Epithelial cell of esophagus (primary cell): ENCODE measurements at places on chromosomes 11 and 22.

DNA sequence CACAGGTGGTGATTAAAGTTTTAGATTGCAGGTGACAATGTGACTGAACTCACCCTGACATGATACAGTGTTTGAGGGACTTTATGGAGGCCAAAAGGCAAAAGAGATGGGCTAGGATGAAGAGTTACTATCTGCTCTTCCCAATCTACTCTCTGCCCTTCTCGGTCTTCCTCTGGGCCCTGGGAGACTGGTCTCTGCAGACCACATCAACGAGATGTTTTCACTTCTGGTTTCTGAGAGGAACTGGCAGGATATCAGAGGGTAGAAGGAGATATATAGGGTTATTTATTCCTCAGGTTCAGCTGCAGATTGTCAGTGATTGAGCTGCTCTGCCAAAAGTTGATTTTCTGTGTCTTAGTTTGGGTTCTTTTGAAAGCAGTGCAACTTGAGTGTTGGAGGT is 32.4 kb upstream of the CD44 start:
- DNase-seq = no peak

- DNase-seq = no peak
Measured at GRCh38 chr22:23777776-23778576, 5.3 kb downstream of the MMP11 start.

GRCh38 chr22:25765016-25765367 is 23.0 kb downstream of the MYO18B start:
- DNase-seq = no peak

- DNase-seq = no peak
Measured at GRCh38 chr11:93344855-93345333, 14.4 kb downstream of the DEUP1 start.

- peak; percentile 8 for DNase-seq
Measured at GRCh38 chr11:130535520-130535919, 87.1 kb downstream of the ADAMTS15 start.

- no peak for DNase-seq
Measured at GRCh38 chr11:8674859-8675258, 7.6 kb downstream of the TRIM66 start.

GRCh38 chr11:7889985-7890384 is 41.1 kb downstream of the OR10A6 start:
- no peak for DNase-seq

- DNase-seq = peak; percentile 72
Measured at GRCh38 chr11:1705126-1706052, 8.4 kb downstream of the KRTAP5-6 start.

DNA sequence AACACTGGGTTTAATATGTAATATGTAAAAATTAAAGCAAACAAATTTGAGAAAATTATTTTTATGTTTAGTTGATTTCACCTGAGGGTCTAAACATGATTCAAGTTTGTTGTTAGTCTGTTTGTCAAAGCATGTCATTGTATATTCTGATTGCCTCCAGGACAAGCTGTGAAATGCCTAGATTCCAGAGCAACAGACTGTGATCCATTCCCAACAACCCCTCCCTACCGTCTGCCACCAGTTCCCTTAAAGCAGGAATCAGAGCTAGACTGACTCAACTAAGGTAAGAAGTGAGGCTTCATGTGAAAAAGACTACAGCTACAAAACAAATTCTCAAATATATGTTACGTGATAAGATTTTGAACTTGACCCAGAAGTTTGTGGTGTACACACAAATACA is 304.2 kb downstream of the RAB38 start:
- peak; percentile 27 for DNase-seq

- DNase-seq = peak; percentile 0
Measured at GRCh38 chr11:39741066-39741465, 1718.4 kb downstream of the LRRC4C start.

- DNase-seq = no peak
Measured at GRCh38 chr11:70468256-70469195, 70.2 kb downstream of the CTTN start.

- DNase-seq = peak; percentile 74
Measured at GRCh38 chr11:27864091-27864491, 163.8 kb upstream of the BDNF start.

DNA sequence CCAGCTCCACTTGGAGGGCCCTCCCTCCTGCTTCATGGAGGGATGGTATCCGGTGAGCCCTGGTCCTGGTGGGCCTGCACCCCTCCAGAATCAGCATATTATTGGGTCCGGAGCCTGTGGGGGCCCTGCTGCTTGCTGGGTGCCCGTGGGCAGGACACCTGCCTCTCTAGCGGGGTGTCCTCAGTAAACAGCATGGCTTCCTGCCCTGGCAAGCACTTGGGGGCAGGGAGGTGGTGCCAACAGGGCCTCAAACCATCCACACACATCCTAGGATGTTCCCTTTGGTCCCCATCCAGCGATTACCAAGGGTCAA is 108.3 kb downstream of the CTTN start:
- DNase-seq = no peak

DNA sequence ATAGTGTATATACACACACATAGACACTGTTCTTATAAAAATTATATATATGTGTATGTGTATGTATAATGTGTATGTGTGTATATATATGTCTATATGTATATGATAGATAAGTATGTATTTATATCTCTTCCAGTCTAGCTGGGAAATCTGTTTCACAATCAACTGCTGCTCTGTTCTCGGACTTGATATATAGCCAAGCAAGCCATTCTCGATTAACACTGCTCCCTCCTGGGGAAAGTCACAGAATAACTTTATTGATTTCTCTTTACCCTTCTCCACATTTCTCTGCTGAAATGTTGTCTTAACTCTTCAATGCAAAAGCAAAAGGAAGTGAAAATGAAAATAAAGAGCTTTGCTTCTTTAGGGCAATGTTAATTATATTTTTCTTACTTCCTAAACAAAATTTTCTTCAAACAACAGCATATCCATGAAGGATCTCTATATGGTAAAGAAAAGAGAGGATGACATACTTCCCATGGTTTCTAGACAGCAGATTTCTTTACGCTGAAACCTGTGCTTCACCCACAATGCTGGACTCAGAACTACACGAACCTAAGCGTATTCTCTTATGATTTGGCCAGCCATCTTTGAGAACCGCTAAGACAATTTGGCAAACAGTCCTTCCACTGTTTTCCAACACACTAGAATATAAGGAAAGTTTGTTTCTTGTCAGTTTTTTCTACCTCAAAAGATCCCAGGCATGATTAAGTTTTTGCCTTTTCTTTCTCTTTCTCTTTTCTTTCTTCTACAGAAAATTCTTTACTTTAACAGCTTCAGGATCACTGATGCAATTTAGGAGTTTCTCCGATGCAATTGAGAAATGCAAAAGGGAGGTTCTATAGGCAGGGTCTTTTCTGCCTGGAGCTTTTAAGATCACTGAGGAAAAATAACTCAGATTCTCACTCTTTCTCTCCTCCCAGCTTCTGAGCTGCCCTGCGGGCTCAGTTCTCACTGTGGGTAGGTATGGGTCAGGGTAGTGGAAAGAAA is 1.9 kb downstream of the BLID start:
- DNase-seq = no peak

- peak; percentile 89 for DNase-seq
Measured at GRCh38 chr11:17985517-17985916, 27.3 kb downstream of the SERGEF start.

GRCh38 chr22:25054943-25055511 is 102.5 kb downstream of the KIAA1671 start:
- peak; percentile 54 for DNase-seq

- DNase-seq = no peak
Measured at GRCh38 chr22:27490080-27490479, 311.5 kb downstream of the MN1 start.

- DNase-seq = no peak
Measured at GRCh38 chr11:60954421-60954820, 2.4 kb upstream of the SLC15A3 start.

GRCh38 chr11:14232652-14233051 is 126.3 kb downstream of the RRAS2 start:
- no peak for DNase-seq

- DNase-seq = no peak
Measured at GRCh38 chr22:46087816-46088277, 62.5 kb upstream of the PPARA start.

GRCh38 chr11:709109-709997 is 3.3 kb downstream of the EPS8L2 start:
- no peak for DNase-seq

- no peak for DNase-seq
Measured at GRCh38 chr11:117489999-117490679, 162.5 kb downstream of the CEP164 start.

- DNase-seq = peak; percentile 49
Measured at GRCh38 chr22:19523240-19524169, 705 bp downstream of the CLDN5 start.

- peak; percentile 63 for DNase-seq
Measured at GRCh38 chr11:416757-417621, 2.2 kb upstream of the SIGIRR start.

GRCh38 chr22:49087198-49087597 is 740.5 kb downstream of the BRD1 start:
- DNase-seq = no peak

- DNase-seq = peak; percentile 30
Measured at GRCh38 chr11:102318469-102318868, 1.2 kb downstream of the BIRC3 start.

DNA sequence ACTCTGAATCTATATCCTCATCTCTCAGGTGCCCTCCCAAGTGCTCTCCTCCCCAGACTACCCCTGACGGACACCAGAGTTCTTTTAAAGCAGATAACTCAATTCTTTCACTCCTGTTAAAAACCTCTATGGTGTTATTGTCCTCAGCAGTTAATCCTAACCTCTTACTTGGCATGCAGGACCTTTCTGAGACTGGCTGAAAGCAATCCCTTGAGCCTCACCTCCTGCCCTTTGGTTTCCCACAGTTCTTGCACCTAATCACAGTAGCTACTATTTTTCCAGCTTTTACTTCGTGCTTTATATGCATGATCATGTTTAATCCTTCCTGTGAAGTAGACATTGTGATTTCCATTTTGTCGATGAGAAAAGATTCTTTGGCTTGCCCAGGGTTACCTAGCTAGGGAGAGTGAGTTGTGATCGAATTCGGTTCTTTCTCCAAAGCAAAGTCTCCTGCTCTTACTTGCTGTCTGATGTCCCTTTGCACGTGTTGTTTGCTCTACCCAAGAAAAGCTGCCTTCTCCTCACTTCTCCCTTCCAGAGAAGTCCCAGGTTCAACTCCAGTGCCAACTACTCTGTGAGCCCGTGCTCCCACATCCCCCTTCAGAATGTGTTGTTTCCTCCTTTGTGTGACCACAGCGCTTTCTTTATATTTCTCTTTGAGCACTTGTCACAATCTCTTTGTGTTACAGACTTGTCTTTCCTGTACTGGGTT is 2.1 kb downstream of the UBE2L3 start:
- DNase-seq = no peak

DNA sequence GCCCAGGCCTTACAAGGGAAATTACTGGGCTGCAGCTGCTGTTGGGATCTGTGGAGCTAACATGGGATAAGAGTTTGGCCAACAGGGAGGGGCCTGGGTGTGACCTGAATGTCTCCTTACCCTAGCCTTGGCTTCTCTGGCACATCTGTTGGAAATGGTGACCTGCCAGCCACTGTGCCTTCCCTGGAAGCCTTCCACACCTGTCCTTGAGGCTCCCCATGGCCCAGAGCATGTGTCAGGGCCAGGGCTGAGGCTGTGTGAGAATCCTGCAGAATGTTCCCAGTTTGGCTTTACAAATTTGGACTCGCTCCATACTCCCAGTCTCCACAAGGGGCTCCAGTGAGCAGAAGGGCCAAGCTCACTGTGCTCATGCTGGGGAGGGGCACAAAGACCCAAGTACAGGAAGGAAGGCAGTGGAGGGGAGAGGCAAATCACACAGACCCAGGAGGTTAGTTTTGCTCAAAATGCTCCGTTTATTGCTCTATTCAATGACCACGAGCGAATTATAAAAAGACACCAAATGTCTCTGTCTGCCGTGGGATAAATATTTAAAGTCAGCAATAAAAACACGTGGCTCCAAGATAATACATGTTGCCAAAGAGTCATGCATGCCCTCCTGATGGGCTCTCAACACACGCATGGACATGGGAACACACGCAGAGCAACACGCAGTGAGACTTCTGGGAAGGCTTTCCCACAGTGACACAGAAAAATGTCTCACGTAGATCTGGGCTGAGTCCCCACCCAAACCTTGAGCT is 1.7 kb upstream of the IGSF22 start:
- DNase-seq = peak; percentile 41

GRCh38 chr22:48806227-48806781 is 1021.4 kb downstream of the BRD1 start:
- DNase-seq = no peak

- peak; percentile 83 for DNase-seq
Measured at GRCh38 chr11:128171506-128171905, 415.9 kb downstream of the ETS1 start.

DNA sequence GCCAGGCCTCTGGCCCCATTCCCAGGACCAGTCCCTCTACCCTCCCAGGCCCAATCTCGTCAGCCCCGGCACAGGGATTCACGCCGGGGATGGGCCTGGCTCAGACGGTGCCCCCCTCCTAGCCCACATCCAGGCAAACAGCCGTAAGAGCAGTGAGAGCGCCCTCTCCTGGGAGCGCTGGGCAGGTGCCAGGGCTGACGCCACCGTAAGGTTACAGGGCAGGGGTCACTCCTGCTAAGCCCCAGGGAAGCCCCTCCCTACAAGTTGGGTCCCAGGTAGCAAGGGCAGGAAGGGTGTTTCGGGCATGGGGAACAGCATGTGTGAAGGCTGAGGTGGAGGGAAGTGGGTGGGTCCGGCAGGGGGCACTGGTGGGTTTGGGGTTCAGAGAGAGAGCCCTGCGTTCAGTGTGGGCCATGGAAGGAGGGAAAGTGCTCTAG is 19.2 kb upstream of the PPARA start:
- no peak for DNase-seq

GRCh38 chr11:116930586-116930985 is 93.2 kb upstream of the APOA1 start:
- no peak for DNase-seq
